ENCODE measurements at places on chromosomes 3 and 15.

GRCh38 chr3:59813148-59813538 lies 763.3 kb upstream of the CFAP20DC start:
- no peak for DNase-seq

DNA sequence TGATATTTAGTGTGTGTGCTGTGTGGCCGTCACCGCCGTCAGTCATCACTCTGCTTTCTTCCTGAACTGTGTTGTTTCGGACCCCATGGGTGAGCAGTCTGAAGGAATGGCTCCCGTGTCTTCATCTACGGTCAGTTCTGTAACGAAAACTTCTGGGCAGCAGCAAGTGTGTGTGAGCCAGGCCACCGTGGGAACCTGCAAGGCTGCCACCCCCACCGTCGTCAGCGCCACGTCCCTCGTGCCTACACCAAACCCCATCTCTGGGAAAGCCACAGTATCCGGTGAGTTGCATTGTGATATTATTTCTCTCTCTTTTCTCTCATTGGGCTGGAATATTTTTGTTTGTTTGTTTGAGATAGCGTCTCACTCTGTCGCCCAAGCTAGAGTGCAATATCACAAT lies 34.7 kb downstream of the MAP6D1 start:
- no peak for DNase-seq

GRCh38 chr3:17795711-17796110 lies 53.3 kb upstream of the TBC1D5 start:
- no peak for DNase-seq

DNA sequence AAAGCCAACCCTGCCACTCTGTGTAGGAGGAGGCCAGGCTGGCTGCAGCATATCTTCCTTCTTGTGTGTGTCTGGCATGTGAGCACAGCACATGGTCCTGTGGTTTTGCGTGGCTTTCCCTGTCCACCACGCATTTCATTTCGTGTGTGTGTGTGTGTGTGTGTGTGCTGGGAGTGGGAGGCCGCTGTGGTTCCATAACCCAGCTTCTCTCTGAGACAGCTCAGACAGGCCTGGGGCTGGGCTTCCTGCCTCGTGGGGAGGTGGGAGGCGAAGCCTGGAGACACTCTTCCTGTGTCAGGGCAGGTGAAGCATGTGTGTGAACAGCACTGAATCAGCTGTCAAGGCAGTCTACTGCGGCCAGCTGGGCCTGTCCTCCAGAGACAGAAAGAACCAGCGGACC lies 16.0 kb upstream of the MRPS22 start:
- no peak for DNase-seq

- peak; percentile 18 for DNase-seq
Measured at GRCh38 chr15:44584162-44584749, 47.3 kb downstream of the EIF3J start.

GRCh38 chr3:195715583-195716266 lies 5.1 kb upstream of the MUC20 start:
- DNase-seq: peak; percentile 6

Measured in stimulated activated CD8-positive, alpha-beta memory T cell treated with anti-CD3 and anti-CD28 coated beads, Interleukin-15, amount 100 ng/mL, for 48 hours (primary cell).